ENCODE measurements at places on chromosomes 2 and 18. TPM values are rescaled to one million over a fixed set of nuclear protein-coding genes. Genes with fewer than 3 reads are reported as not detected.

GRCh38 chr2:45330637-45331409 lies 280.2 kb downstream of the SRBD1 start:
- no peak for DNase-seq

DNA sequence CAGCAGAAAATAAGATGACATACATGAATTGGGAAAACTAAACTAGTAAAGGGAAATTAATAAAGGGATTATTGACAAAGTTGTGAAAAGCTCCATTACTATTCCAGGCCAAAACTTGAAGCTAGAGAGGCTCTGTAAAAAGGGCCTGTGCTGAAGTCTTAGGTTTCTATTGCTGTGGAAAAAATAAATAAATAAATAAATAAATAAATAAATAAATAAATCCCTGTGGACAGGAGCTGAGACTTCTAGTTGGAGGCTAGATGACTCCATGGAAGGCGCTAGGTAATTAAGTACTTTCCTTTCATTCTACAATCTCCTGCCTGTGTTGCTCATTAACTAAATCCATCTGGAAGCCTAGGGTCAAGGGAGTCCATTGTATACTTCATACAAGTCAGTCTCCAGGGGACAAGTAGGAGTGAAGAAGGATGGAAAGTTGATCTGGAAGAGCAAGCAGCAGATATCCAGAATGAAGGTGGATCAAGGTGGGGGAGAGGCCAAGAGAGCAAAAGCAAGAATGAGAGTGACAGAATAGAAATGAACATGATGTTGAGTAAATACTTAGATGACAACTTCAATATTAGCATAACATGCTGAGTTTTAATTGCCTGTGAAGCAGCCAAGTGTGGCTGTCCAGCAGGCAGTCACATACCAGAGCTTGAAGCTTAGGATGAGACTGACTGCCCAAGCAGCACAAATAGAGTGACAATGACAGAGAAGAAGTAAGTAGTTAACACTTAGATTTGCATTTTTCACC lies 26.2 kb upstream of the CCNT2 start:
- DNase-seq: no peak

DNA sequence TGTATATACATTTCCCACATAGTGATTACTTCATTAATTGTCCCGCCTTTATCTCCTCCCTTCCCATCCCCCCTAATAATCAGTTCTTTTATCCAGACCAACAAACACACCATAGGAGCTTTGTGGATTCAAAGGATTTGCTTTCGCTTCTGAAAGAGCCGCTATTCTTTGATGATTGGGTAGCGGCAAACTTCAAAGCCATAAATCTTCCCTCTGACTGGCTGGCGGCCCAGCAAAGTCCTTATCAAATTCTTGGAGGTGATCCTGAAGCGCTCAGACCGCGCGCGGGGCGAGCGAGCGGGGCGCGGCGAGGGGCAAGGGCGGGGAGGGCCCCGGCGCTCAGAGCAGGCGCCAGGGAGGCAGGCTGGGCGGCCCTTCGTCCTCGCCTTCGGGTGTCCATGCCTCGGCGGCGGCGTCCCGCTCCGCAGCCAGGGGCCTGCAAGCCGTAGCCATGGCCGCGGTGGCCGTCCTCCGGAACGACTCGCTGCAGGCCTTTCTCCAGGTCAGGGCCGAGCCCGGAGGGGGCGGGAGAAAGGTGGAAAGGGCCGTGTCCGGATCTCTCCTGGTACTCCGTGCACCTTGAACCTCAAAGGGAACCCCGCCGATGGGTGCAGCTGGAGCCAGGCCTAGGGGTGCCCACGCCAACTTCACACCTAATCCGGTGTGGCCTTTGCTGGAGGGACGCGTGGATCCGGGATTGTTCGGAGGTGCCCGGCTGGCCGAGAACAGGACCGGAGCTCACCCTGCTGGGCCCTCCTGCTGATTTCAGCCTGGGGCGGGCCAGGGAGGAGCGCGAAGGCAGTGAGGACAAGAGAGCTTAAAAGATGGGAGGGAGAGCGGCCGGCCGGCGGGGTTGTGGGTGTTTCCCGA lies at the start of gene SP5:
Gene SP5, plus strand, starts transcription at position 276 of the 870 bp plus-strand sequence. Its CDS starts 176 bp downstream, at position 452.
- DNase-seq: peak; percentile 42

- peak; percentile 2 for DNase-seq
These were observed 238.5 kb upstream of the FBXO11 start for GRCh38 chr2:48144777-48145176.

DNA sequence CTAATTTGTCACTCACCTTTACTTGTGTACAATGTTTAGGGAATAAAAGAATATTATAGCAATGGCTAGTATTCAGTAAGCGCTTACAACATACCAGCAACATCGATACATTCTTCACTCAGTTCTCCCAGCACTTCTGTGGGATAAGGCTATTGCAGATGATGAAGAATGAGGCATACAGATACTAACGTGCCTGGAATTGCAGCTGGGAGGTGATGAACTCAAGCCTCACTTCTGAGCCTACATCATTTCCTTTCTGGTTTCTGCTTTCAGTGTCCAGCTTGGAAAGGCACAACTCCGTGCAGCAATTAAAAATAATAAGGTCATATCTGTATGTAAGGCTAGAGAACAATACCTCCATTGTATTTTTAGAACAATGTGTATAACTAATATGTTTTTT lies 95.4 kb upstream of the AQP4 start:
- no peak for DNase-seq

- no peak for DNase-seq
These were observed 26.4 kb downstream of the KCNIP3 start for GRCh38 chr2:95323347-95324155.

GRCh38 chr2:177164584-177165052 lies 48.0 kb upstream of the HNRNPA3 start:
- peak; percentile 52 for DNase-seq

GRCh38 chr18:24271381-24272228 lies 126.0 kb downstream of the OSBPL1A start:
- DNase-seq: peak; percentile 73

- no peak for DNase-seq
These were observed 28.0 kb upstream of the CCNYL1 start for GRCh38 chr2:207683438-207683837.

DNA sequence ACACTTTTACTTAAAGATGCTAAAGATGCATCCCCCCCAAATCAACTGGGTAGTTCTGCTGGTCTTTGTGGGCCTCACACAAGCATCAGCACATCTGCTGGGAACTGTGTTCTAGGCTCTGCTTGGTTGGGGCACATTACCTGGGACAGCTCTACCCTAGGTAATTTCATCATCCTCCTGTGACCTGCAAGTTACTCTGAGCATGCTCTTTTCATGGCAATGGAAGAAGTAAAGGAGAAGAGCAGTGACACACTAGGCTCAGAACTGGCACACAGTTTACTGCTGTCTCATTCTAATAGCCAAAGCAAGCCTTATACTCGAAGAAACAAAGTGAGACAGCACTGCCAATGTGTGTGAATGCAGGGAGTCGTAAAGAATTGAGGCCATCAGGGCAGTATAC lies 376.7 kb downstream of the XIRP2 start:
- DNase-seq: no peak

GRCh38 chr18:21831413-21831831 lies 90.8 kb downstream of the MIB1 start:
- no peak for DNase-seq

GRCh38 chr2:3630631-3631030 lies 27.4 kb upstream of the ALLC start:
- DNase-seq: no peak

DNA sequence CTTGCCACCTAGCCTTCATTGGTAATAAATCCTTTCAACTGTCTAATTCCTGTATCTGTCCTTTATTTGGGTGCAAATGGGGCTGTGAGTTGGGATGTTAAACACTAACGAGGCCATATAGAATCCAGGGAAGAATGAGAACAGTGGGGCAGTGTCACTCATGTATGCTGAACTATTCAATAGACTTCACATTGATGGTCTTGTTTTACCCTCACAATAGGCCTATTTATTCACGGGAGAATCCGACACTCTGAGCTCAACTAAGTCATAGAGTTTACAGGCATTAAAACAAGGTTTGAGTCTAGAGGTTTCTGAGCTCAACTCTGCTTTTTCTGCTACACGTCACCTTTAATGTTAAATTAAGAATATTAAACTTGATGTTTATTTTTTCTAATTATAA lies 421.6 kb downstream of the SOX11 start:
- DNase-seq: no peak

- DNase-seq: no peak
These were observed 471.0 kb downstream of the TMEM182 start for GRCh38 chr2:103232865-103233264.

- DNase-seq: no peak
These were observed 53.2 kb upstream of the GPR45 start for GRCh38 chr2:105188343-105188742.

DNA sequence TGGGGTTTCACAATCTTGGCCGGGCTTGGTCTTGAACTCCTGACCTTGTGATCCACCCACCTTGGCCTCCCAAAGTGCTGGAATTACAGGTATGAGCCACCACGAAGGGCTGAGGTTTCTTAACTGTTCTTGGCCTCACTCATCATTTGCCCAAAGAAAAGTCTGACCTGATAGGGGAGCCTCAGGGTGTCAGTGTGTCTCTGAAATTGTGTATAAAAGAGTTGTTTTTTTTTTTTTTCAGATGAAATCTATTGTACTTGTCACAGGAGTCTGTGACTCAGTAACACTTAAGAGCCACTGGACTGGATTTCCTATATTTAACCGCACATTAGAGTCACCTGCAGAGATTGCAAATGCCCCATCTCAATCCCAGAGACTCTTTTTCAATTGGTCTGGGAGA lies 16.9 kb downstream of the PMAIP1 start:
- DNase-seq: no peak

- DNase-seq: peak; percentile 45
These were observed 157.4 kb downstream of the TAF4B start for GRCh38 chr18:26383454-26384270.

DNA sequence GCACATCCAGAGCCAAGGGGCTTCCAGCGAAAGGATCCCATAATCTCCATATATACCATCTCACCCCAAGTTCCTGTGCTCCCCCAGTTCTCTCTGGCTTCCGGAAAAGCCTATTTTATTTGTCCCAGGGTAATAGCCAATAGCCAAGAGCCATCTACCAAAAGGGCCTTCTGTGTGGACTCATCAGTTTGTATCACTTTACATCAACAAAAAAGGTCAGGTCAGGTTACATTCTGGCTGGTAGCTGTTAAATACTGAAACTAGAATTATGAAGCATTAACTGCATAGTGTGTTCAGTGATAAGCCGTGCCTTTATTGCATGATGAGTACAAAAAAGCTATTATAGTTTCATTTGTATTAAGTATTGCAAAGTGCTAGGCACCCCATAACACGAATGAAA lies 223.7 kb downstream of the IRS1 start:
- DNase-seq: no peak

GRCh38 chr2:109613081-109613921 lies 465 bp downstream of the SEPTIN10 start:
- peak; percentile 61 for DNase-seq

DNA sequence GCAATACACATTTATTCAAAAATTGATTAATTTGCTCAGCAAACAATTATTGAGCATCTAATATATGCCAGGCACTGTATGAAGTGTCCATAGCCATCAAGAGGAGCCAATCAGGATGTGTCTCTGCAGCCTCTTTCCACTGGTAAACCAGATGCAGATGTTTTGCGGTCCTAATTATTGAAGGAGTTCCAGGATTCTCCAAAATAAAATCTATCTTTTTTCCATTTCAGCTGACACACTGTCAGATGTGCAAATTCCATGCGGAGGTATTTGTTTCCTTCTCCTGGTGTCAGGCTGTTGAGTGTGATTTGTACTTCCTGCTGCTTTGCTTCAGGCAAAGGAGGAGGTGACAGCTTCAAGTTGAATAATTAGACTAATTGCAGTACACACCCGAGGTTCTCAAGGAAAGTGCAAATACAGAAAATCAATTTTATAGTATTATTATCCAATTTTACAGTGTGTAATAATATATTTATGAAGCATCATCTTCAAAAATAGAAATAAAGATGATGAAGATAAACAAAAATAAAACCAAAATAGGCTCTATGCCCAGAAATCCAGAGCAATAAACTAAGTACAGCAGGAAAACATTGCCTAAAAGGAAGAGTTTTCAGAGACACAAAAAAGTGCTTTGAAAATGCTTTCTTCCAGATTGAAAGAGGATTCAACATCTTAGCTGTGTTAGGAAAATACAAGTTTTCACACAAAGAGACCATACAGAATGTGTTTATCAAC lies 1352.9 kb upstream of the CHAC2 start:
- DNase-seq: no peak

GRCh38 chr2:100673691-100674485 lies 111.1 kb downstream of the PDCL3 start:
- DNase-seq: no peak

GRCh38 chr2:146678516-146678915 lies 1166.3 kb upstream of the ACVR2A start:
- DNase-seq: no peak

DNA sequence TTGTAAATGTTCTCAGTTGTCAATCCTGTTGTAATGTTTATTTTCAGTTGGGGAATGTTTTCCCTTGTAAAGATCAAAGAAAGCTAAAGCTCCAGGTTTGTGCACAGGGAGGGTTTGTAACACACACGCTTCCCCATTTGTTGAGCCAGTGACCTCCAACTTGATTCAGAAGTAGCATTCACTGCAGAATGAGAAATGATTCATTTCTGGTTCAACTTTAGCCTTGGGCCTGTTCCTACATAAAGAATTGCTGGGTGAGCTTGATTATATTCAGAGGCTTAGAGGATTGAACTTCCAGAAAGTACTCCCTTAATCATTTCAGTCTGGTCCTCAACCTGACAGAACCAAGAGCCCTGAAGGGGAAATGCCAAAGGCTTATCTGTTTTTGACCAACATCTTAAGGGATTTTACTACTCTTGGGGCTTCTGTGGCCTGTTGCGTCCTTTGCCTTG lies 70.6 kb upstream of the CAVIN2 start:
- DNase-seq: peak; percentile 19

DNA sequence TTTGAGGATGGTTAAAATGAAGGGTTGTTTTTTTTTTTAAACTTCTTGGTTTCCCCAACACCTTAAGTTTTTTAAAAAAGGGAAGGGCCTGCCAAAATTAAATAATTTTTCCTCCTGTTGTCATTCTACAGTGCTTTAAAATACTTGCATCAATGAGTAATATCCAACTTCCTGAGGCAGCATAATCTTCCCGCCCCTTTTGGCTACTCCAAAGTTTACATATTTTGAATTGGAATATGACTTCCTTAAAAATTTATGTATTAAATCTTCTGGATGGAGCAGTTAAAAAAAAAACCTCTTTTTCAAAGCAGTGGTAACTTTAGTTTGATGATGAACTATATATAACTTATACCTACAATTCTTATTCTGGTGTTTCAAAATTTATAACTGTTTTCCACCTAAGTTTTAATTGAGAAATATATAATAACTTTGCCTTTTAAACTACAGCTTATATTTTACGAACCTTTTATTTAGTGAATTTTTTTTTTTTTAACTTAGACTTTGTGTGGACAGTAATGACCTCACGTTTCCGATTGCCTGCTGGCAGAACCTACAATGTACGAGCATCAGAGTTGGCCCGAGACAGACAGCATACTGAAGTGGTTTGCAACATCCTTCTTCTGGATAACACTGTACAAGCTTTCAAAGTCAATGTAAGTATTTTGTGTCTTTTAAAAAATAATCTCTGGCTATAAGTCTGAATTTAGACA lies 49.8 kb downstream of the PTPN4 start:
- DNase-seq: peak; percentile 76

The ALKAL2 gene
- 1.3 TPM for total RNA-seq

The RASGRP3 gene
- total RNA-seq: 2.0 TPM

The LOXL3 gene
- total RNA-seq: 17.6 TPM

The REG1B gene
- not detected for total RNA-seq

The AAMP gene
- total RNA-seq: 78.8 TPM

The ABCG5 gene
- not detected for total RNA-seq

The RNF103 gene
- 21.4 TPM for total RNA-seq

The CLHC1 gene
- total RNA-seq: 17.5 TPM

The RGPD4 gene
- total RNA-seq: not detected

The TBC1D8 gene
- total RNA-seq: 1.9 TPM

The ERBB4 gene
- 0.72 TPM for total RNA-seq

The CCDC148 gene
- 2.4 TPM for total RNA-seq
